ENCODE measurements at places on chromosomes 7 and 10.

- DNase-seq: no peak
Observed at GRCh38 chr10:102371295-102371694, 24.2 kb upstream of the NFKB2 start.

- DNase-seq: no peak
Observed at GRCh38 chr10:88097092-88097516, 233.7 kb downstream of the PTEN start.

GRCh38 chr7:83415840-83416239, 233.1 kb downstream of the SEMA3E start:
- DNase-seq: no peak

GRCh38 chr10:123180101-123181090, 26.2 kb downstream of the BUB3 start:
- no peak for DNase-seq

DNA sequence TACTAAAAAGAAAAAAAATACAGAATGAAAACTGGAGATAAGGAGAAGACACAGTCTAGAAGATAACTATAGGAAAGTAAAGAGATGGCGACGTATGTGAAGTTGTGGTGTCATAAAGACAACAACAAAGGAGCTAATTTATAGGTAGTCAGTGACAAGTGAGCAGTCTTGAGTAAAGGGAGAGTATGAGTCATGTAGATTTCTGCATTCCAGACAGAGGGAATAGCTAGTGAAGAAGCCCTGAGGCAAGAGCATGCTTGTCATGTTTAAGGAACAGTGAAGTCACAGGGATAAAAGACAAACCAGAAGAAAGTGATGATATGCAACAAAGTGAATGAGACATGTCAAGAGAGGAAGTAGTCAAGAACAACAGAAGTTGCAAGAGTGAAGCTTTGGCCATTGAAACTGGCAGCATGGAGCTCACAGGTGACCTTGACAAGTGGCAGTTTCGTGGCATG, 2.3 kb upstream of the MIOS start:
- DNase-seq: no peak

DNA sequence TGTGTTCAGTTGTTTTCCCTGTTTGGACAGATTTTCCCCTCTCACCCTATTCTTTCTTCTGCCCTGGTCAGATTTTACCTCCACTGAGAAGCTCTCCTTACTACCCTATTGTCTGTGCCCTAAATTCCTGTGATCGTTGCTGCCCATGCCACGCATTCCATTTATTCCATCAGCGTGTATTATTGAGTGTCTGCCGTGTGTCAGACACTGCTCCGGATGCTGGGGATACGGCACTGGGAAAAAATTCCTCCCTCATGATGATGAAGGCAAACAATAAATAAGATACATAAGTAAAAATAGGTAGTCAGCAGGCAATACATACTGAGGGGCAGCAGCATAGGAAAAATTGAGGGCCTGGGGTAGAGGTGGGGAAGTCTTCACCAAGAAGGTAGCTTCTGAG, 86.8 kb downstream of the FANK1 start:
- no peak for DNase-seq

GRCh38 chr10:48667960-48668590, 16.6 kb upstream of the WDFY4 start:
- no peak for DNase-seq

DNA sequence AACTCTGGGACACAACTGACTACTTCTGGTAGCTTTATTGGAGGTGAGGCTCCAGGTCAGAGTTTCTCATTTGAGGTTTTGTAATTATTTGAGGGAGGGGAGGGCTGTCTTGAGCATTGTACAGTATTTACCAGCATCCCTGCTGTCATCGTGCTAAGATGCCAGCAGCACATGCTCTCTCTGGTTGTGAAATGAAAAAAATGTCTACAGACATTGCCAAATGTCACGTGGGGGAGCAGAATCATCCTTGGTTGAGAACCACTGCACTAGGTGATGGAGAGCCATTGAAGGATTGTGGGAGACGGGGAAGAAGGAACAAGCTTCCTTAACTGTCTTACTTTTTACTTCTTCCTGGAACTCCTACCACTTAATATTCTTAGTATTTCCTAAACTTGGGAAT, 5.0 kb downstream of the SEPTIN7 start:
- no peak for DNase-seq

DNA sequence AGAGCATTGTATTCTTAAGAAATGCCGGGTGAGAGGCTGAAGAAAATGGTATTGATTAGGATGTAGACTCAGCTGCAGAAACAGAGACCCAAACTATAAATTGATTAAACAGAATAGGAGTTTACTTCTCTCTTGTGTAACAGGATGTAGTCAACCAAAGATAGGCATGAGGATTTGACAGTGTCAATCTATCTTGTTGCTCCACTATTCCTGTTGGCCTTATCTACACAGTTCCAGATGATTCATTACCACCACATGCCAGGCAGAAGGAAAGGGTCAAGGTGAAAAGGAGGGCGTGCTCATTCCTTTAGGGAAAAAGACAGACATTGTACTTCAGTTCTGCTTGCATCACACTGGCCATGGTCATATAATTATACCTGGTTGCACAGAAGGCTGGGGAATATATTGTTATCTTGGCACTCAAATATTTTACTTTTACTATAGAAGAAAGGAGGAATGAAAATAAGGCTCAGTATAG, 11.9 kb upstream of the DMTF1 start:
- DNase-seq: no peak

- no peak for DNase-seq
Observed at GRCh38 chr10:14904316-14904732, 25.7 kb downstream of the SUV39H2 start.

GRCh38 chr10:61804414-61804813, 97.1 kb upstream of the ARID5B start:
- no peak for DNase-seq

GRCh38 chr7:29847496-29847895, 41.2 kb downstream of the WIPF3 start:
- DNase-seq: no peak

GRCh38 chr7:158009886-158010285, 577.7 kb downstream of the PTPRN2 start:
- DNase-seq: no peak

- no peak for DNase-seq
Observed at GRCh38 chr7:74190259-74190658, 16.1 kb downstream of the EIF4H start.

DNA sequence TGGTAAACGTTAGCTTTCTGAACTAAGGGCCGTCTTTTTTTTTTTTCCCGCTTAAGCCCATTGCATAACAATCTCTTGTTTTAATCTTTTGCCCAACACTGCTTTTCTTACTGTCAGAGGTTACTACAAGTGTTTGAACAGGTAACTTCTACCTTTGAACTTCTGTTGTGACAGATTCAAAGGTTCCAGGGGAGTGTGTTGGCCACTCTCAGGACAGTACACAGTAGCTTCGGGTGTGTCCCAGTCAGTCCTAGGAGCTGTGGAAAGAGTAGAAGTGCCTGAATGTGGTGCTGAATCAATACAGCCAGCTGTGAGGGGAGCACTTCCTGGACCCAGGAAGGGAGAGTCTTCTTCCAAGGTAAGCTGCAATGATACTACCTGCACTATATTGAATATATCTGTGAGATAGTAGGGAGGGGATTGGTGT, at the start of gene ACSL5:
Gene ACSL5 (plus strand): TSS at position 205 of the 427 bp plus-strand sequence. CDS start 20,831 bp downstream, outside the sequence.
- no peak for DNase-seq

Measured in T-helper 2 cell treated with Interferon-gamma antibody and Interleukin-4, amounts not matched to agents 5 μg/mL and 100 μg/mL, for 36 hours (primary cell).